Activated B cell treated with CpG ODN at 0.5 μM for 24 hours (primary cell): ENCODE measurements at places on chromosomes 2 and 18. TPM values are rescaled to one million over a fixed set of nuclear protein-coding genes. Genes with fewer than 3 reads are reported as not detected.

DNA sequence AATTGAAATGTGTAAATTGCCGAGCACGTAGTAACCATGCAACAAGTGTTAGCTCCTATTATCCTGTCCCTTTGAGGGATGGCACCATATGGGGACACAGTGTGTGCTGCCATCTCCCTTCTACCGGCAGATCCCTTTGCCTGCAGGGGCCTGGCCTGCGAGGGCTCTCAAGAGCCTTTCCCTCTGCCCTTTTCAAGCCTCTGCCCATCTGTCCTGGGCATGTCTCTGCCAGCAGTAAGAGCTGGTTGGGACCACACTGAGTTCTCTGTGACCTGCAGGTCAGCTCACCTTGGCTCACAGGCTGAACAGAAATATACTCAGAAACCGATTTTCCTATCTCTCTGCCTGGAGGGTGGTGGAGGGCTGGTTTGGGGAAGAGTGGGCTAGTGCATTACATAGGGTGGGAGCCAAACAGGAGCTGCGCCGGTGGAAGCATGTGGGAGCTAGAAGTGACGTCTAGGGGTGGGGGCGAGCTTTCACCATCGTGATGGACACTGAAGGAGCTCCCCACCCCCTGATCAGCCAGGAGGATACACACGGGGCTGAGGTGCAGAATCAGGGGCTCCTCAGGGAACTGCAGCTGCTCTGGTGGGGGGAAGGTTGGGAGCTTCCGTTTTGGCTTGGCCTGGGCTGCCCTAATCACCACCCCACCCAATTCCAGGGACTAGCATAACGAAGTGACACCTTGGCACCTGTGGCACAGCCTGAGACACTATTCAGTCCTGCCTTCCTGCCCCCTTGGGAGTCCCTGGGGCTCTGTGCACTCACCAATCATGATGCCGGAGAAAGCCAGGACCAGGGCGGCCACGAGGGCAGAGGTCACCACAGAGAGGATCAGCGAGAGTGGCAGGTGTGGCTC, 109.7 kb downstream of the CLIP4 start:
- no peak for DNase-seq

DNA sequence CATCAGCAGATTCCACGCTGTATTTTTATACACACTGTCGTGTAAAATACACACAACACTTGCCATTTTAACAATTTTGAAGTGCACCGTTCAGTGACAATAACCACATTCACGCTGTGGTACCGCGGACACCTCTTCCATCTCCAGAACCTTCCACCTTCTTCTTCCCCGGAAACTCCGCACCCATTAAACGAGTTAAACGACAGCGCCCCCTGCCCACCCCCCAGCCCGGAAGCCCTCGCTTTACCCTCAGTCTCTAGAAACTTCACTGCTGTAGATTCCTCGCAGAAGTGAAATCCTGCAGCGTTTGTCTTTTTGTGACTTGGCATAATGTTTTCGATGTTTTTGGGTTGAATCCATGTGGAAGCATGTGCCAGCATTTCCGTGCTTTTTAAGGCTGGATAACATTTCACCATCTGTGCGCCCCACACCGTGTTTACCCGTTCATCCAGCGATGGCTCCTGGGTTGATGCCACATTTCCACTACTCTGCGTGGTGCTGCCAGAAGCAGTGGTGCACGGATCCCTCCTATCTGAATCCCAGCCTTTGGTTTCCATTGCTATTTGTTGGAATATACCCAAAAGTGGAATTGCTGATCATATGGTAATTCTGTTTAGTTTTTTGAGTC, 32.0 kb upstream of the TMEM18 start:
- DNase-seq = no peak

DNA sequence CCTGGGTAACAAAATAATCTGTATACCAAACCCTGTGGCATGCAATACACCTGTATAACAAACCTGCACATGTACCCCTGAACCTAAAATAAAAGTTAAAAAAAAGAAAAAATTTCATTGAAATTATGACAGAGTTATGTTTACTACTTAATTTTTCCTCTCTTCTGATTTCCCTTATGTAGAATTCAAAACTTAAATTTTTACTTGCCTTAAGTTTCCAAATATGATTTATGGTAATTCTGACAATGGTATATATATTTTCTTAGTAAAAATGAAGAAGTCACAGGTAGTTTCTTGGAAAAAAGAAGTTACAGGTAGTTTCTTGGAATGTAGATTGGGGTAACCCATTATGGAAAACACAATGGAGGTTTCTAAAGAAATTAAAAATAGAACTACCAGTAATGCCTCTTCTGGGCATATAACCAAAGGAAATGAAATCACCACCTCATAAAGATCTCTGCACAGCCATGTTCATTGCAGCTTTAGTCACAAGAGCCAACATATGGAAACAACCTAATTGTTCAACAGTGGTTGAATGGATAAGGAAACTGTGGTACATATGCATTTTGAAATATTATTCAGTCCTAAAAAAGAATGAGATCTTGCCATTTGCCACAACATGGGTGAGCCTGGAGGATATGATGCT, 164.9 kb downstream of the BABAM2 start:
- DNase-seq = no peak

The PAX3 gene
- total RNA-seq = not detected in 2 replicates

The PIEZO2 gene
- total RNA-seq = not detected in 2 replicates

The NAGK gene
- 175 and 208 TPM in 2 replicates for total RNA-seq
